ENCODE measurements at places on chromosomes 2 and 18.

- DNase-seq: no peak
These were observed 124.0 kb upstream of the CAVIN2 start for GRCh38 chr2:191970867-191971266.

GRCh38 chr2:226308323-226308680, 491.3 kb downstream of the IRS1 start:
- DNase-seq: no peak

GRCh38 chr2:110997331-110998045, 123.2 kb upstream of the BCL2L11 start:
- no peak for DNase-seq

DNA sequence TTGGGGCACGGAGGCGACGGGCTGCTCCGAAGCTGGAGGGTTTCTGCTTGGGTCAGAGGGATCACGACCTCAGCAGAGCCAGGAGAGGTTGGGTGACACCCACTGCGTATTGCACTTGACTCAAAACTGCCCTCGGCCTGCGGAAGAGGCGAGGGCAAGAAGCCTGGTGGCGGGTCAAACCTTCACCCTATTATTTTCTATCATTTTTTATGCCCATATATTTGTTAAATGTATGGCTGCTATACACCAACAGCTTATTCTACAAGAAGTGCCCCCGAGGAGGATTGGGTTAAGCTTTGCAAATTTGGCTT, 12.6 kb upstream of the SATB2 start:
- DNase-seq: no peak

GRCh38 chr2:154455866-154456265, 242.6 kb upstream of the KCNJ3 start:
- no peak for DNase-seq

DNA sequence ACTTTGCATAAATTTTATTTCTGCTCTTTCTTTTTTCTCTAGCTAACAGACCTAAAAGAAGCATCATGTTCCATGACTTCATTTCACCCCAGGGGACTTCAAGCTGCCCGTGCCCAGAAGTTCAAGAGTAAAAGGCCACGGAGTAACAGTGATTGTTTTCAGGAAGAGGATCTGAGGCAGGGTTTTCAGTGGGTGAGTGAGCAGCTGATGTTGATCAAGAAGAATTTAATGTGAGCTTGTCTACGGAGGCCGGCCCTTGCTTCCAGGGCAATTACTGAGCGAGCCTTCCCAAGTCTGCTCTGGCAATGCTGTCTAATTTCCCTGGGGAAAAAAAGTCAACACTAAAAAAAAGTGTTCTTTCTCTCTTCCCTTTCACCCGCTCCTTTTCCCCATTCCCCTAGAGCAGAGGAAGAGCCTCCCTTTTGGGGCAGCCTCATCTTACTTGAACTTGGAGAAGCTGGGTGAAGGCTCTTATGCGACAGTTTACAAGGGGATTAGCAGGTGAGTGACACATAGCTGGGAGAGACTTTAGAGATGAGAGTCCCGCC, 1.2 kb downstream of the CDK15 start:
- no peak for DNase-seq

DNA sequence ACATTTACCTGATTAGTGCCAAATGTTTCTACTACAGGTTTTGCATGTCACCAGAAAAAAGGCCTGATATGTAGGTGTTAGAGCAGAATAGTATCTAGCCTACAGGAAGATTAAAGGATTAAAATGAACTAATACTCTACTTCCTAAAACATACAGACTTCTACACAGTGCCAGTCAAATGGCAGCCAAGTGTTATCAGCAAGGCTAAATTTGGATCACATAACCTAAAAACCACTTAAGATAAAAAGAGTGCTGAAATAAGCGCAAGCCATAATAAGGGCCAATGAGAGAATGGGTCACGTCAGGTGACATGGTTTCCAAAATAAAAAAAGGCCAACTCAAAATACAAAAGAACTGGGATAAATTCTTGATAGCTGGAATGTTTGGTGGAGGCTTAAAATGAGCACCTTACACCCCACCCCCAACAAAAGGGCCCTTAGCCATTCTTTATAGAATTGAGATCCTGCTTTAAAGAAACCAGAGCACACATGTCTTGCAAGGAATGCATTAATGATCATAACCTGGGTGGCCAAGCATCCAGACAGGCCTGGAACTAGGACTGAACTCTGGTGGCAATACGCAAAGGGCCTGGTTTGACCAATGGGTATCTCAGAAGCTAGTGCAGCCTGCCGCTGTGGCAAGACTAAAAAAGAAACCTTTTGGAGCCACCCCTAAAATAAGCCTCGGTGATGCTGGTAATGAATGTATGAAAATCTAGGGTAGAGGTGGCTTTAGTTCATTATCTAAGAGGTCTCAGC, 32.4 kb downstream of the IRS1 start:
- no peak for DNase-seq

DNA sequence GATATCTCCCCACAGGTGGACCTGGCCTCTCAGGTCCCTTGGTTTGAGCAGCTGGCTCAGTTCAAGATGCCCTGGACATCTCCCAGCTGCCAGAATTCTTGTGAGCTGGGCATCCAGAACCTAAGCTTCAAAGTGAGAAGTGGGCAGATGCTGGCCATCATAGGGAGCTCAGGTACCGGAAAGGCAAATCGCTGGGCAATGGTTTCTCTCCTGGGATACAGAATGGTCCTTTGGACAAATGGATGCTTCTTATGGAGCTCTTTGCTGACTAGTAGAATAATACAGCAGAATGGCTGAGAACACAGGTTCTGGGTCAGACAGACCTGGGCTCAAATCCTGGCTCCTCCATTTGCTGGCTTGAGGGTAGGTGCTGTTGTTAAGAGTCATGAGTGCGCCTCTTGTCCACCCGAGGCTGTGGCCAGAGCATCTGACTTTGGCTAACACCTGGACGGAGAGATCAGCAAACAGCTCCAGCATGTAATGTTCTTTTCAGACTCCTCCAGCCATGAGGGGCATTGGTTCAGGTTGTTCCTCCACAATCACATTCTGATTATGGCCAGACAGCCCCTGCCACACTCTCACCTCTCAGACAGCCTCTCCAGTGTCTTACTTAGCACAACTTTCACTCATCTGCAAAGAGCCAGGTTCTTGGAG, 7.5 kb downstream of the ABCG8 start:
- no peak for DNase-seq

All from stimulated activated CD4-positive, alpha-beta T cell treated with anti-CD3 and anti-CD28 coated beads, Interleukin-1b, Interleukin-23, amount 100 ng/mL, for 4 hours (primary cell).